Caki2 (cell line): ENCODE measurements at places on chromosomes 7 and 10. TPM values are rescaled to one million over a fixed set of nuclear protein-coding genes. Genes with fewer than 3 reads are reported as not detected.

DNA sequence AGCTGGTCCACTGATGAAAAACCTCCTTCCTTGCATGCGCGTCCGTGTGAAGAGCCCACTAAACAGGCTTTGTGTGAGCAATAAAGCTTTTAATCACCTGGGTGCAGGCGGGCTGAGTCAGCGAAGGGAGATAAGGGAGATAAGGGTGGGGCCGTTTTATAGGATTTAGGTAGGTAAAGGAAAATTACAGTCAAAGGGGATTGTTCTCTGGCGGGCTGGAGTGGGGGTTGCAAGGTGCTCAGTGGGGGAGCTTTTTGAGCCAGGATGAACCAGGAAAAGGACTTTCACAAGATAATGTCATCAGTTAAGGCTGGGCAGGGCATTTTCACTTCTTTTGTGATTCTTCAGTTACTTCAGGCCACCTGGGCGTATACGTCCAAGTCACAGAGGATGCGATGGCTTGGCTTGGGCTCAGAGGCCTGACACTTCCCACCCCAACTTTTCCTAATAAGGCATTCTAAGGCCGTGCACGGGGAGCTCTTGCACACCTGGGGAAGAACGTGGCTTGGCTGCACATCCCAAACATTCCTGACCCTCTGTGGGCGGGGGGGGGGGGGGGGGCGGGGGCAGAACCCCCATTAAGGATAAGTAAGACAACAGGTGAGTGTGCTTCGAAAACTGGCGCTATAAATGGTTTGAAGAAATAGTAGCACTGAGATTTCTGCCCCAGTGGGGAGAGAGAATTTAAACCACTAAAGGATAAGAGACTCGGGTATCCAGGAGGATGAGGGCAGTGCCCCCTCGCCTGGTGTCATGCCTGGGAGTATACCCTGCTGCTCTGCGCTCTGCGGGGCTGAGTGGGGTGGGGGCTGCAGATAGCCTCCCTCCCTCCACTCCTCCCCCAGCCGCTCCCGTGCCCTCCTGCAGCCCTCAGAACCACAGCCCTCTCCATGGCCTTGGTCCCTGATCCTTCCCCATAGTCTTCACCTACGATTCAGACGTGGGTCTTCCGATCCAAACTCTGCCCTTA is 217.6 kb downstream of the MLLT10 start:
- no peak for DNase-seq

GRCh38 chr7:98418636-98419315 is 17.9 kb upstream of the BAIAP2L1 start:
- peak; percentile 90 for DNase-seq

- no peak for DNase-seq
Measured at GRCh38 chr10:74763934-74764591, 62.3 kb upstream of the KAT6B start.

The NAT16 gene
- not detected in 2 replicates for total RNA-seq

DNA sequence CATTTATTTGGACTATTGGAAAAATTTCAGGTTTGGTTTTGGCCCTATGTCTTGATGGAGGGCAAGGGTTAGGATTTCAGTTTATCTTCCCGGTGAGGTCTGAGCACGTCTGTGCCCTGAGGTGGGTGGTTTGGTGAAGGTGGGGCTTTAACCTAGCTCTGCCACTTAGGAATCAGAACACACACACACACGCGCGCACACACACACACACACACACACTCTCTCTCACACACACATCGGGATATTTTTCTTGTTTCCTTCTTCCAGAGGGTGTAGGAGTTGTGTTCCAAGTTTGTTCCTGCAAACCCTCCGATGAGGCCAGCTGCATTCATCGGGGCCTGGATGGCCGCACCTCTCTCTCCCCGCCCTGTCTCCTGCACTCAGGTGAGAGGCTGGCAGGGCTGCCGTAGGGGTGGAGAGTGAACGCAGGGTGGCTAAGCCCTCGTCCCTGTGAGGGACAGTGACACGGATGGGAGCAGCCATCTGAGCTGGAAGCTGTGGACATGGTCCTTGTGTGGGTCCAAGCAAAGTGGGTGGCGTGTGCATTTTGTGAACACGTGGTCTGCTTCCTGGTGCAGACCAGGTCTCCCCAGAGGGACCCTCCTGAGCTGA is 34.2 kb downstream of the CHST12 start:
- DNase-seq, result no peak

GRCh38 chr10:100791369-100792058 is 46.1 kb downstream of the PAX2 start:
- DNase-seq, result no peak

The POLR3A gene
- total RNA-seq, result 11.1 and 12.8 TPM in 2 replicates

DNA sequence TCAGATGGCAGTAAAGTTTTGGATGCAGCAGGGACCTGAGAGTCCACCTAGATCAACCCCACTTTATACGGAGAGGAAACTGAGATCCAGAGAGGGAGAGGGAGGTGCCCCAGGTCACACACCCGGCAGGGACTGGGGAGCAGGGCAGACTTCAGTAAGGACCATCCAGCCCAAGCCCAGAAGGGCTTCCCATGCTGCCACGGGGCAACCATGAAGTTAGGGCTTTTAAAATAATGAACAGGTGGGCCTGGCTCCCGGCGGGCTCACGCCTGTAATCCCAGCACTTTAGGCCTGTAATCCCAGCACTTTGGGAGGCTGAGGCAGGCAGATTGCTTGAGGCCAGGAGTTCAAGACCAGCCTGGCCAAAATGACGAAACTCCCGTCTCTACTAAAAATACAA is 98.5 kb downstream of the HIP1 start:
- DNase-seq, result no peak

DNA sequence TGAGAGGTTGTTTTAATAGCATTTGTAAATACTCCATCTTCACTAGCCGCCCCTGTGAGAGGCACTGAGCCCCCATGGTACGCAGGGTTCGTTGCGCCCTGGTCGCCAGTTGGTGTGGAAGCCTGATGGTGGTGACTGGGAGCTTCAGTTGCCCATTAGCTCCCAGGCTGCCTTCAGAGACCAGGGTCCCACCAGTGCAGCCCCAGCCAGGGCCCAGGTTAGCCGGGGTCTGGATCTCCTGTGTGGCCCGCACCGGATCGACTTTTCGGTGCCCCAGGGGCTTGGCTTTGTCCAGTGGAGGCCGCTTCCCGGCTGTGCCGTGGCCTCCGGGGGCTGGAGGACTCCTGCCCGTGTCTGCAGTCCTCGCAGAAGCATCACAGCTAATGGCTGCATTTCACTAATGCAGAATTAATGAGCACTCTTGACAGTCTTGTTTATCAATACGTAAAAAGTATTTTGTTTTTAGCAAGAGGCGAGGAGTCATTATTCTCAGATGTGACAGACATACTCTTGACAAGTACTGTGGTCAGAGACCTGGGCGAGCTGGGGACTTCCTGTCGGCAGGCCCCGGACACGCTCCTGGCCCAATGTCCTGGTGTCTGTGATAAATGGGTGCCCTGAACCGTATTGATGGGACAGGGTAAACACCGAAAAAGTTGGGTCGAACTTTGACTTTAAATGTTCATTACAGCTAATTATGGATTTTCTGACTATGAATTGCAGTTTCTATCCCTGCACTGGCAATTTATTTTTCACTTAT is 99.8 kb downstream of the NKX6-2 start:
- no peak for DNase-seq

The LBX1 gene
- total RNA-seq, result not detected in 2 replicates

GRCh38 chr10:31358688-31359330 is 39.8 kb downstream of the ZEB1 start:
- no peak for DNase-seq

The MMD2 gene
- total RNA-seq, result not detected in 2 replicates

The SPOCK2 gene
- total RNA-seq, result 0.41 and 1.1 TPM in 2 replicates

The ZNF485 gene
- 3.6 and 4.9 TPM in 2 replicates for total RNA-seq

- no peak for DNase-seq
Measured at GRCh38 chr10:128049226-128050120, 76.8 kb downstream of the MKI67 start.

- no peak for DNase-seq
Measured at GRCh38 chr10:33612116-33612515, 277.6 kb upstream of the NRP1 start.

GRCh38 chr10:49227406-49227805 is 39.2 kb upstream of the TMEM273 start:
- DNase-seq, result no peak

GRCh38 chr10:70432101-70432500 is 9.4 kb downstream of the NODAL start:
- no peak for DNase-seq

DNA sequence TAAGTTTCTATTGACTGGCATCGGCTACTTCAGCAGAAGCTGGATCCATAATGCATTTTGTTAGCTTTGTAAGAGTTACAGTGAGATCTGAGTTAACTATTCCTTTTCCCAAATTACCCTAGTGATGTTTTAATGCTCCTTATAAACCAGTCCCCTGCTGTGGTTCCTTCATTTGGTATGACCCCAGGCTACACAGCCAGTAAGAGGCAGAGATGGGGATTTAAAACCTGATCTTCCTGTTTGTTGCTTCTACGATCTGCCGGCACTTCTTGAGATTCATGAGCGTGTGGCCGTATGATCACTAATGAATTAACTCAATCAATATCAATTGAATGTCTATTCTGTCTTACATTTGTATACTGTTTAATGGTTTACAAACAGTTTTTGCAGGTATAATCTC is 86.1 kb downstream of the CACNB2 start:
- no peak for DNase-seq

DNA sequence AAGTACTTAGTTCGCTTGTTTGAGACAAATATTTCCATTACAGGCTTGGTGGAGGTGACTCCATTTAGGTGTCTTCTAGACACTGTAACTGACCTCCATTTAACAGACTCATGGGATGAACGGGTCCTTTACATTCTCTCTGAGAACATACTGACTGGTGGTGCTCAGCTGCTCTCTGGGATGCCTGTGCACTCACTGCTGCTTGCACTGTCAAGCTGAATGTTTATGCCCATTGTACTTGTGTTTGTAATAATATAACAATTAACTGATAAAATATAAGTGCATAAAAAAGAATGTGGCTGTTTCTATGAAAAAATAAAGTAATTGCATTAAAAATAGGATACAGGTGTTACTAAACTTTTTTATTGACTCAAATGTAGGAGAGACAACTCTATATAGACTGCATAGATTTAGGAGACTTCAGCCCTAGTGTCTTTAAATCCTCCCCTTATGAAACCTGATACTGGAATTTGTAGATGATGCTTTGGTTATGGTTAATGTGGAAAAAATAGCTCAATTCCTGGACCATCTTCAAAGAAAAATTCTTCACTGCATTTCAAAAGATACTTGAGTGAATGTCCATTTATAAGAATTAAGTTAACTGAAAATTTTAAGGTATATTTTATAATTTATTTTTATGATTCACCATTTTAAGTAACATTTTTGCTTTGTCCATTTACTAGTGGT is 85.4 kb downstream of the CDK14 start:
- DNase-seq, result no peak

The ASZ1 gene
- total RNA-seq, result not detected in 2 replicates

DNA sequence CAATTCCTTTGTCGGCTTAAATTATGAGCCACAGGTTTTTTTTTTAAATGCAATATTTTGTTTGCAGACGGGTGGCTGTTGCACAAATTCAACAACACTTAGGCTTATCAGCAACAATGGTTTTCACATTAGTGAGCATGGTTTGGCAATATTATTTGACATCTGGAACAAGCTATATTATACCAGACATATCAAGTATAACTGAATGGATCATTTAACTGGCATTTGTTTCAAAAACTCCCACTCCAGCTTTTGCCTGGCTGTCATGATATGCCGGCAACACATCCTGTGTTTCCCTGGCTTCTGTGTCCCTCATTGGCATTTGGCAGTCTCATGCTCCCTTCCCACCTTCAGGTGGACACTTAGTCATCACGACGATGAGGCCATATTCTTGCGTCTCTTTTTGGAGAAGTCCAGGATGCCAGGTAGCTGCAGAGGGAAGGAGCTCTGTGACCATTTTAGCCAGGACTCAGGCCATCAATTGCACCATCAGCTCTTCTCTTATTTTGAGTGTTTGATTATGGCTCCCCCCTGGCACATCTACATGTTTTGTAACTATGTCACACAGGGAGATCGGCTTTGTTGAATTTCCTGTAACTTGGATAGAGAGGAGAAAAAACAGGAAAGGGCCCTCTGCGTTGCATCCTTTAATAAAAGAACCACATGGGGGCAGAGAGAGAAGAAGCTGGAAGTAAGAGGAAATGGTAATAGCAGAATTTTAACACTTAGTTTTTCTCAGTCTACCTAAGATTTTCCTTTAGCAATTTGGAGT is 413.9 kb downstream of the LRMDA start:
- DNase-seq, result no peak

- no peak for DNase-seq
Measured at GRCh38 chr7:107277331-107277730, 108.5 kb downstream of the HBP1 start.

GRCh38 chr10:129120441-129120840 is 346.6 kb upstream of the MGMT start:
- no peak for DNase-seq

DNA sequence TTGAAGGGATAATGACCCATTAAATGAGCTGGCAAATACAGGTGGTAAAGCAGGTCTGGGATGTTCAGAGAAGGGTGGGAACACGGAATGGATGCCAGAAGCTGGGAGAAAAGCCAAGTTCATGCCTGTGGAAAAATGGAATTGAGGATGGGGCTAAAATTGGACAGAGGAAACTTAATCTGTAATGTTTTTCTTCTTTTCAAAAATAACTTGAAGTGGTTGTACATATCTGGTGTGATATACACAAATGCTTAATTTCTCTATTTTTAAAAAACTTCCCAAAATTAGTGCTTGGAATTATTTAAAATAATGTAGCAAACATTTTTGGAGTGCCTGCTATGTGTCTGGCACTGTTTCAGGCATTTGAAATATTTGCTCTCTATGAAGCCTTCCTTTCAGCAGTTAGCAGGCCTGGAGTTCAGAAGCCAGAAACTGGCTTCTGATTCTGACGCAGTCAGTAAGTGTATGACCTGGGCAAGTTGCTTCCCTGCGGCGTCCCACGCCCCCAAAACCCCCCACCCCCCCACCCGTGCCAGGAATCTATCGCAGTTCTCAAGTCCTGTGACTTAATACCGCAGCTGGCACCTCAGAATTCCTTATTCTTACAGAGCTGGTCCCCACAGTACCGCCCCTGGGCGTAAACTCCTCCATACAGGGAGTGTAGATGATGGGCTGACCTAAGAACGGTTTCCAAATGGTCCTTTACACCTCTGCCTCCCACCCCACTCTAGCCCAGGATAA is 828 bp upstream of the MALSU1 start:
- DNase-seq, result no peak

DNA sequence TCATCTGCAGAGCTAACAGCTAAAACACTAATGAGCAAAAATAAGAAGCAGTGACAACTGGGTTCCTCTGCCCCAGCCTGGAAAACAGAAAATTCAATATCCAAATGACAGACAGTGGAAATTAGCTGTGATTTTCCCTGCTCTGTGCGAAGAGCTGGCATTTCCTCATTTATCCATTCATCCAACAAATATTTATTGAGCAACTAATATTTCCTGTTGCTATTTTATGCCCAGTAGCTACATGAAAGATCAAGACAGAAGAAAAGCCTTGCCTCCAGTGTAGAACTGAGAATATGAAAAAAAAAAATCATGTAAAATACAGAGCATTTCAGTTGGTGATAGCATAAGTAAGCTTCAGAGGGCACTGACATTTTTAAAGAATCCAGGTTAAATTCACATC is 140.9 kb downstream of the ABCA13 start:
- DNase-seq, result no peak

GRCh38 chr7:139397192-139397591 is 37.5 kb downstream of the LUC7L2 start:
- no peak for DNase-seq
